NCI-H510A treated with DMSO at 0.1 percent for 48 hours (cell line): ENCODE measurements at places on chromosomes 16 and 17.

GRCh38 chr17:45040459-45040858 lies 11.0 kb downstream of the DCAKD start:
- no peak for DNase-seq

GRCh38 chr16:75263963-75264445 lies 12.6 kb upstream of the BCAR1 start:
- no peak for DNase-seq

- no peak for DNase-seq
Measured at GRCh38 chr17:64223283-64223682, 39.8 kb downstream of the TEX2 start.

- no peak for DNase-seq
Measured at GRCh38 chr16:3509470-3509928, 8.7 kb downstream of the CLUAP1 start.

- DNase-seq: no peak
Measured at GRCh38 chr17:1710807-1711553, 803 bp upstream of the TLCD2 start.
